ENCODE measurements at places on chromosomes 5 and 9.

- DNase-seq = no peak
Observed at GRCh38 chr9:135814421-135815095, 92.8 kb downstream of the CAMSAP1 start.

- DNase-seq = peak; percentile 81
Observed at GRCh38 chr5:171336521-171337209, 27.6 kb downstream of the TLX3 start.

DNA sequence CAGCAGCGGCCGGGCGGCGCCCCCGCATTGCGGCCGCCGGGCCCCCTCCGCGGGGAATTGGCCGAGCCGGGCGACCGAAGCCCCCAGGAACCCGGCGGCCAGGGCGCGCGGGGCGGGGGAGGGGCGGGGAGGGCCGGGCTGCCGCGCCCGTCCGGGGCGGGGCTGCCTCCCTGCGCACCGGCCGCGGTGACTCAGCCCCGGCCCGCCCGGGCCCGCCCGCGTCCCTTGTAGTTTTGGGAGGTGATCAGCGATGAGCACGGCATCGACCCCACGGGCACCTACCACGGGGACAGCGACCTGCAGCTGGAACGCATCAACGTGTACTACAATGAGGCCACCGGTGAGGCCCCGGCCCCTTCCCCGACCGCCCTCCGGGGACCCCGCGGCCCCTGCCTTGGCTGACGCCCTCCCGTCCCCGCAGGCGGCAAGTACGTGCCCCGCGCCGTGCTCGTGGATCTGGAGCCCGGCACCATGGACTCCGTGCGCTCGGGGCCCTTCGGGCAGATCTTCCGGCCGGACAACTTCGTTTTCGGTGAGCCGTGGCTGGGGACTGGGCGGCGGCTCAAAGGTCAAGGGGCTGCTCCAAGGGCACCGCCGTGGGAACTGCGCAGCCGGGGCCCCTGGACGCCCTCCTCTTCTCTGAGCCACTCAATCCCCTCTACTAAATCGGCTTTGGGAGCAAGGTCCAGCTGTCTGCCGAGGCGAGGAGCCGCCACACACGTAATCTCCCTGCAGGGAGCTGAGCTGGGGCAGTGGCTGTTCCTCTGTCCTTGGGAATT lies 592 bp downstream of the TUBB4B start:
- DNase-seq = no peak

- DNase-seq = no peak
Observed at GRCh38 chr9:134363450-134363849, 37.2 kb downstream of the RXRA start.

GRCh38 chr5:134794082-134794481 lies 35.5 kb downstream of the DDX46 start:
- DNase-seq = no peak

DNA sequence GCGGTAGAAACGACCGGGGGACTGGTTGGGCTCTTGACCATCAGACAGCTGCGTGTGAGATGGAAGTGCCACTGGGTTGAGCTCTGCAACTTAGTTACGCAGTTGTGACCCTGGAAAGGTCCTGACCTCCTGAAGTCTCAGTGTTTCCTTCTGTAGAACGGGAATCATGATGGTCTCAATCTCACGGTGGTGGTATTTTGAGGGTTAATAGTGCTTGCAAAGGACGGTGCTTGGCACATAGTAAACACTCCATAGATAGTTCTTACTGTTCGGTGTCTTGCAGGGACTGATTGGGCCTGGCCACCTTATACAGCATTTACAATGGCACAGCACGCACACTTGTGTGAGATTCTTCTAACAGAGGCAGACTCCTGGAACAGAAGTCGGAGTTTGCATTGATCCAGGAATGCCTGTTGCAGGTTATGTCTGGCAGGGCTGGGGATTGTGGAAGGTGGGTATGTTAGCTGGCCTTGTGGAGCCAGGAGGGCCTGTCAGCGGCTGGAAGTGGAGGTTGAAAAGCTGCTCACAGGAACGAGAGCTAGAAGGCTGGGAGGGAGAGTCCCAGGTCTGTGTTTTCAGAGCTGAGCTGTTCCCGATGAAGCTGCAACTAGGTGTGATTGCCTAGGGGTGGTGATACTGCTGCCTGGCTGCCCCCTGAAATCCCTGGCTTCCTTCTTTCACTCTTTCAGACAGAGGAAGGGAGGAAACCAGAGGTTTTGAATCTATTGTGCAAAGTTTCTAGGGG lies 962 bp upstream of the TXN start:
- peak; percentile 18 for DNase-seq

- DNase-seq = no peak
Observed at GRCh38 chr9:94638335-94639060, 820 bp downstream of the FBP1 start.

GRCh38 chr5:77995793-77996409 lies 219.8 kb upstream of the TBCA start:
- no peak for DNase-seq

- no peak for DNase-seq
Observed at GRCh38 chr5:116424951-116425350, 149.7 kb downstream of the SEMA6A start.

GRCh38 chr9:130975156-130975555 lies 33.8 kb upstream of the LAMC3 start:
- DNase-seq = no peak

DNA sequence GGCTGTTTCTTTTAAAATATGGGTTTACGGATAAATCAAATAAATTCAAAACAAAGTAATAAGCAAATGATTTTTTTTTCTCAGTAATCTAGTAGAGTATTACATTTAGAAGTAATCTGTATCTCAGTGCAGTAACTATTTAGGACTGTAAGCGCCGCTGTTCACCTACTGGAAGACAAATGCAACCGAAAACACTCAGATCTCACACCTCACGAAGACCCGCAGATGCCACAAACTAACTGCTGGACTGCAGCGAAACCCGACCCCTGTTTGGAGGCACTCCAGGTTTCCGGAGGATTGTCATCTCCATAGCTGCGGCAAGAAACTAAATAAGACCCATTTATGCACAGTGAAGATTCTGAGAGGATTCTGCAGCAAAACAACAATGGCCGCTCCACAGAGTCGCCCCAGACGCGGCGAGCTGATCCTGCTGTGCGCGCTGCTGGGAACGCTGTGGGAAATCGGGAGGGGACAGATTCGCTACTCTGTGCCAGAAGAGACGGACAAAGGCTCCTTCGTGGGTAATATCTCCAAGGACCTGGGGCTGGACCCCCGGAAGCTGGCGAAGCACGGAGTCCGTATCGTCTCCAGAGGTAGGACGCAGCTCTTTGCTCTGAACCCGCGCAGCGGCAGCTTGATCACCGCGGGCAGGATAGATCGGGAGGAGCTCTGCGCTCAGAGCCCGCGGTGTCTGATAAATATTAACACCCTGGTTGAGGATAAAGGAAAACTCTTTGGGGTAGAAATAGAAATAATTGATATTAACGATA lies at the start of gene PCDHGA8:
Gene PCDHGA8, plus strand, starts transcription at position 205 of the 770 bp plus-strand sequence. Its CDS starts 181 bp downstream, at position 386.
- no peak for DNase-seq

GRCh38 chr9:95188459-95188858 lies 129.1 kb downstream of the FANCC start:
- DNase-seq = no peak

- no peak for DNase-seq
Observed at GRCh38 chr9:121107029-121107428, 32.3 kb downstream of the CNTRL start.

- DNase-seq = no peak
Observed at GRCh38 chr5:134245101-134245604, 19.3 kb upstream of the PPP2CA start.

GRCh38 chr5:150628936-150629485 lies 11.4 kb upstream of the SYNPO start:
- no peak for DNase-seq

DNA sequence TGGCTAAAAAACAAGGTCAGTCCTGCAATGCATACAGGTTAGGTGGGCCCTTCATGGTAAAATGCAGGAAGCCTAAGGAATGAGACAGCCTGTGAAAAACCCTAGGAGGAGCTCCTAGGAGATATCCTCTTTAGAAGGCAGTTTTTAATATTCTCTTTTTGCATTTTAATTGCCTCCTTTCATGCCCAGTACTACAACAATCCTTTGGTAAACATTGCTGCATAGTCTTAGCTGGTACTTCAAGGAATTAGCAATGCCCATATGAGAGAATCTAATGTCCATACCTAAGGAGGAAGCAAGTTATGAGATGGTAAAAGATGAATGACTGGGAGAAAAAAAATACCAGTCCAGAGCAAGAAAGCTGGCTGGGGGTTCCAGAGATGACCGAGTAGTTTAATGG lies 61.0 kb downstream of the NREP start:
- DNase-seq = no peak

DNA sequence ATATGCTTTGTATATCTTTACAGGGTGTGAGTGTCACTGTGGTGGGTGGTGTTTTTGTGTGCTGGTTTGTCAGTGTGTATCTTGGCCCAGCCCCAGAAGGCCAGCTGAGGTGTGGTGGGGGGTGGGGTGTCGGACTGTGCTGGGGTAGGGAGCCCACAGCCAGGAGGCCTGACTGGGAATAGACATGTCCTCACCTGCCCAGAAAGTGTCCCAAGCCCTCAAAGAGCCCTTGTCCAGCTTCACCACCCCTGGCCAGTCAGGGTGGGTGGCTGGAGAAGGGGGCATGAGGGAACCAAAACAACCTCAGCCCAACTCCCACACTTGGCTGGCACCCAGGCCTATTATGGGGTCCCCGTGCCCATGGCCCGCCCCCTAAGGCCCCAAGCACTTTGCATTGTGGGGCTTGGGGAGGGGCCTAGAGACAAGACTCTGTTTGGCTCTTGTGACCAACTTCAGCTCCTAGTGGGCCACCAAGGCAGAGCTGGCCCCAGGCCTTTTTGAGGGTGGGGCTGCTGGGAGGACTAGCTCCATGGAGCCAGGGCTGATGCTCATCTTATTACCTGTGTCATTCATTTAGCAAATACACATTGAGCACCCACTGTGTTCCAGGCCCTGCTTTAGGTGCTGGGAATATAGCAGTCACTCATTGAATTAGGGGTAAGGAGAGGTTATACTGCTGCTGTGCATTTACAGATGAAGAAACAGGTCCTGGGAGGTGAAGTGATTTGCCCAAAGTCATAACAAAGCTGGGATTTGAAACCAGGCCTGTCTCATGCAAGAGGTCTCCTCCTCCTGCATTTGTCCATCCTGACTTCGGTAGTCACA lies 56.2 kb upstream of the PSD2 start:
- DNase-seq = no peak

DNA sequence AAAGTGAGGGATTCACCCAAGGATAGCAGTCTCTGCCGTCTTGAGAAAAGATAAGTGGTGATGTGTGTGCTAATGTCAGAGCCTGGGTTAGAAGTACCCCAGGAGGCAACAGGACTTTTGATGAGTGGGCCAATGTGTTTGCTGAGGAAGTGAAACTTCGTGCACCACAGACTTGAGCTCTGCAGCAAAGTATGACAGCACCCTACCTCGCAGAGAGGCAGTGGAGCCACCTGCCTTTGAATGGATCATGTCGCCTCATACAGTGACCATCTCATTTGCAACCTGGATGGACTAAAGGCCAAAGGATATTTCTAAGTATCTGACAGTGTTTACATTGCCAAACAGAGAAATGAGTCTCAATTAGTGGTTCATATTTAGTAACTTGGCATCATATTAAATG lies 593.9 kb upstream of the GRAMD2B start:
- no peak for DNase-seq

- no peak for DNase-seq
Observed at GRCh38 chr9:89743573-89744254, 138.9 kb downstream of the GADD45G start.

GRCh38 chr9:96556701-96557461 lies 62.8 kb downstream of the CDC14B start:
- DNase-seq = peak; percentile 40

DNA sequence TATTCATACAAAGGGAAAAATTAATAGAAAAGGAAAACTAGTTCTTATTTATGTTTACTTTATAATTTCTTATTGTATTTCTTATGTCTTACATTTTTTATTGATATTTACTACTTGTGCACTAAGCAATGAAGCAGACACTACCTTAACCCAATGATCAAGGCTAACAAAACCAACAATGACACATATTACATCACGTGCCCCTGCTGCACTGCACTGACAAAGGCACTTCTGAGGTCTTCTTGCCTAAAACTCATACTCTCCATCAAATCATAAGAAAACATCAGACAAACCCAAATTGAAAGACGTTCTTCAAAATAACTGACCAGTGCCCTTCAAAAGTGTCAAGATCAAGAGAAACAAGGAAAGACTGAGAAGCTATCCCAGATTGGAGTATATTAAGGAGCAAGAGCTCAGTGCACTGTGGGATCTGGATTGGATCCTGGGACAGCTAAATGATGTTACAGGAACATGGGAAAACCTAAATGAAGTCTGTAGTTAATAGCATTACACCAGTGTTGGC lies 230.9 kb downstream of the AUH start:
- DNase-seq = no peak

DNA sequence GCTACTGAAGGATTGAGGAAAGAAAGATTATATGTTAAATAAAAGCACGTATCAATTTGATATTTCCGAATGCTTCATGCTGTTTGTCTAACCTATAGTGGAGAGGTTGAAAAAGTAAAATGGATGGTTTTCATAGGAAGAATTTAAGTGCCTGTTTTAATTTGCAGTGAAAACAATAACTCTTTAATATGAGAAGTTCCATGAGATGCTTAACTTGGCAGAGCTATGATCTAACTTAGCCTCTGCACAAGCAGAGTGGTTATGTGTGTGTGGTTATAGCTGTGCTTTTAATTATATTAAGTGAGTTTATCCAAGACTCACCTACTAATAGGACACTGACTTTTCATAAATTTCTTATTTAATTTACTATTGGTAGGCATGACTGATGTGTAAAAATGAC lies 57.4 kb downstream of the AOPEP start:
- DNase-seq = no peak

DNA sequence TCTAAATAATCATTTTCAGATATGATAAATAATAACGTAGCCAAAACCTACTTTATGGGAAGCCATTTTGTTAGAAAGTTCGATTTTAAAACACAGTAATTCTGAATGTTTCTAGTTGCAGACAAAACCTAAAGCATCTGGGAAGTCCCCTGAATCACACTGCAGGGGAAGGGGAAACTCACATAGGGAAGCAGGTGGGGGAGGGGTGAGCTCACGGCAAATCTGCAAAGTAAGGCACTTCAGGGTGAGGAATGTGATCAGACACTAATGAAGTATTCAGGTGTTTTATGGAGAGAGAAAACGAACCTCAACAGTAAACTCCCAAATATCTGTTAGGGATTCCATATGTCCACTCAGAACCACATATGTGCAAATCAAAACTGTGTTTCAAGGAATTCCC lies 70.7 kb downstream of the EPB41L4A start:
- no peak for DNase-seq

- no peak for DNase-seq
Observed at GRCh38 chr5:31270396-31270795, 76.9 kb downstream of the CDH6 start.
